ENCODE measurements at places on chromosomes 3 and 15.

- no peak for DNase-seq
Observed at GRCh38 chr3:148315756-148316155, 381.9 kb upstream of the AGTR1 start.

- no peak for DNase-seq
Observed at GRCh38 chr3:160545504-160545871, 19.9 kb downstream of the KPNA4 start.

- DNase-seq, result no peak
Observed at GRCh38 chr3:100730524-100730923, 21.2 kb downstream of the TFG start.

DNA sequence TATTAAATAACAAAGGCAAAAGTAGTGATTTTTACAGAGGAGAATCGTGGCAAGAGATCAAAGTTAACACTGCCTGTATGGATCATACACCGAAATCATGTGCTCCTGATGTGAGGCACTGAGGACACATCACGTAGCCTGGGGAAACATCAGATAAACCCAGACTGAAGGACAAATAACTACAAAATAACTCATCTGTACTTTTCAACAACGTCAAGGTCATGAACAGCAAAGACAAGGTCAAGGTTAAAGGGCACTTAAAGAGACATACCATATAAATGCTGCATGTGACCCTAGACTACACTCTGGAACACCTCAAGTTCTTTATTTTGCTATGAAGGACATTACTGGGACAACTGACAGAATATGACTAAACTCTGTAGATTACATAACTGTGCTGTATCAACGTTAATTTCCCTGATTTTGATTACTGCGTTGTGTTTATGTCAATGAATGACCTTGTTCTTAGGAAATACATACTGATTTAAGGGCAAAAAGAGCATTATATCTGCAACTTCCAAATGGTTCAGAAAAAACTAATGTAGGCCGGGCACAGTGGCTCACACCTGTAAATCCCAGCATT lies 48.1 kb downstream of the CHSY1 start:
- no peak for DNase-seq

DNA sequence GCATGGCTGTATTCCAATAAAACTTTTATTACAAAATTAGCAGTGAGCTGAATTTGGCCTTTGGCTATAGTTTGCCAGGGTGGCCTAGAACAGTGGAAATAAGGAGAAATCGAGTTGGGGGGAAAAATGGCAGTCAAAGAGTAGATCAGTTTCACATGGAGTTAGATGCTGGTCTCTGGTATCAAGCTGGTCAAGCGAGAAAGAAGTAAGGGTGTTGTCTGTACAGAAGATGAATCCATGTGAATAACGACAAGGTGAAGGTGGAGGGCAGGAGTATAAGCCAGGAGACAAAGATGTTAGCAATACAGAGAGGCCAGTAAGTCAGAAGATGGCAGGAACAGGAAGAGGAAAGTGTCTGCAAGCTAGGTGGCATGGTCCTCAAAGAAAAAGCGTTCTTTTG lies 11.7 kb downstream of the AHSG start:
- no peak for DNase-seq

Measured in CD4-positive, alpha-beta T cell (primary cell).